HEK293T (cell line): ENCODE measurements at places on chromosomes 1 and 21.
A peak's percentile ranks its signal among the peaks of the same experiment; 100 is the strongest.

GRCh38 chr1:37042506-37042905 lies 8.2 kb upstream of the GRIK3 start:
- no peak for DNase-seq

DNA sequence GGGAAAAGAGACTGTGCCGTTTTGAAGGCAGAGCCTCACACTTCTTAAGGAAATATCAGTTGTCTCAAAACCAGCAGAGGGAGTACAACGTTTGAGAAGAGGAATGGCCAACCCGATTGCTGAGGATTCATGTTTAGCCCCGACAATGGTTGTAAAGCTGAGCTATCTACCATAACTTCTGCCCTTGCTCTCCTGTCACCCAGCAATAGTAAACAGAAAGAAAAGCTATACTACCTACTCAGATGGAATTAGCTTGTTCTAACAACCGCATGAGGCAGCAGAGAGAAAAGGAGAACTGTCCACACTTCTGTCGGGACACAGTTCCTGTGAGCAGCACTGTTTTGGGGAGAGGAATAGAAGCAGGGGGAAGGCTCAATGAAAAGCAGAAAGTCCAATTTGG lies 91.2 kb downstream of the SLC45A1 start:
- DNase-seq: peak; percentile 41

DNA sequence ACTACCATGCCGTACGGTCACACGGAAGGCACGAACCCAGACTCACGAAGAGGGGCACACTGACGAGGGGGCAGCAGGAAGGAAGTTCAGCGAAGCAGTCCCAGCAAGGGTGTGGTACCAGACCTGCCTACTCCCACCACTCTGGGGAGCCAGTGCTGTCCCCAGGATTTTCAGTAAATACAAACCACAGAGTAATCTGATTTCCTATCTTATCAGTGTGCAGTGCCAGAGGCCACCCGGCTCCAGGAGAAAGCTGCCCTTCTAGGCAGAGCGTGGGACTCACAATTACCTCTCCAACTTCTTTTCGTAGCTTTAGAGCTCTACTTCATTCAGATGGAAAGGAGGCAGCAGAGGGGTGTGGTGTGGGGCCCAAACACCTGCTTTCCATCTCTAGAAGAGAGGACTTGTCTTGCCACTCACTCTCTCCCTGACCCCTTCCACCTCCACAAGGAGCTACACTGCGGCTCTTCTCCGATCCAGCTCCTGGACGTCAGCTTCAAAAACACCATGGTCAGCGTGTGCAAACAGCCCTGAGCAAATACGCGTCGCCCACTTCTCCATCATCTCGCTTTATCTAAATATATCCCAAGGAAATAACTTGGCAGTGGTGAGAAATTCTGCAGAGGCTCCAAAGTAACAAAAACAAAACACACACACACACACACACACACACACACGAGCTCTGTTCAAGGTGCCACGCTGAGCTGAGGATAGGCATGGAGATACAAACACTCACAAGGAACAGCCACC lies 98.5 kb downstream of the MRPL37 start:
- no peak for DNase-seq

- DNase-seq: no peak
Observed at GRCh38 chr1:26684763-26685508, 10.9 kb upstream of the ARID1A start.

DNA sequence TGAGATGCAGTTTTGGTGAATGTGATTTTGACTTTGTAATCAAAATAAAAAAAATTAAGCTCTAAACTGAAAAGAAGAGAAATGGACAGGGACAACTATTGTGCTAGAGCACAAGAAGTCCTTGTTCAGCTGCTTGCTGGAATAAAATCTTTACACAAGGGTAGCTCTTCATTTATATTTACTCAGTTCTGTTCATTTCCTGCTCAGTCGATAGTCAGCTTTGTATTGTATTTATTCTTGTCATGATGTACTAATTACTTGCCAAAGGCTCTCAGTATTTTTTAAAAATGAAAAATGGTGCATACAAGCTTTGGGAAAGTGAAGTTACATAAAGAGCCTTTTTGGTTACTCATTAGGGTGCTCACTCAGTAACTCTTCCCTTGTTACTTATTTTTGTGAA lies 17.8 kb downstream of the F5 start:
- DNase-seq: no peak

DNA sequence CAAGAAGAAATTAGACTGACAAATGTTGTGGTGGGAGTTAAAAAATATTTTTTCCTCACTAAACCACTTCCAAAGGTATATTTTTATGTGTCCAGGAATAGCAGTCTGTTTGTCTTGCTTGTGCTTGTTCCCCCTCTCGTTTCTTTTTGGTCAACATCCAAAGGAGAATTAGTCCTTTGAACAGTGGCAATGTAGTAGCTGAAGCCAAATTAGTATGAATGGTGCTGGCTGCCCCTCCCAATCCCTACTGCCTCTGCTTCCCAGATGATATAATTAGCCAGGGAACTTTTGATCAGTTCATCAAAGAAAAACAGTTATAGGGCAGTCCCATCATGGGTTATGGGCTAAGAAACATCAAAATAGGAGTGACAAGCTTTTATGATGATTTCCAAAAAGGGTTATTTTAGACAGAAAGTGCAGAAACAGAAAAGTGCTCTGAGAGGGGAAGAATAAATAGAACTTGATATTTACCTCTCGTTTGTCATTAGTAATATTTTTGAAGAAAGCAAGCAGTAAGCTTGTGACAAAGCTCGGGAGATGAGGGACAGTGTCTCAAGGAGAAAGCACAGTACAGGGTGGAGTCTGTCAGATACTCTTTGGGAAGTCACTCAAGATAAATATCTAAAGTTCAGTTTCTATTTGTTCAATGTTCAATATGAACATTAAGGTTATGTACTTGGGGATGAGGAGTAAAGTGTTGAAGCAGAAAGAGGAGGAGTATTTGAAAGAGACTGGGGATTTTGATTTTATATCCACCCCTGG lies 239.1 kb downstream of the HLX start:
- no peak for DNase-seq

DNA sequence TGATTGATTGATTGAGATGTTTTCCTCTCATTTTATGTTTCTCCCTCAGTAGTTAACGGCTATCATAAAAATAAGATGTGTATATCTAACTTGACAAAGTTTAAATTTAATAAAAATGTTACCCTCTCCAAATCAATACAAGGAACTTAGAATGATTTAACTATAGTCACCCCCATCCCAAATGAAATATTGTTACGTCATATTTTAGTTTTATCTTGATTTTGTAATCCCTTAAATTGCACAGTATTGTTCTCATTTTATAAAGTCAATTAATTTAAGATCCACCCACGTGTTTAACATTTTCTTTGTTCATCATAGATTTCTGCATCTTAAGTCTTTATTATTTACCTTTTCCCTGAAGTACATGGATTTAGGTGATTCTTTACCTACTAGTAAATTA lies 37.2 kb downstream of the COLGALT2 start:
- DNase-seq: no peak

DNA sequence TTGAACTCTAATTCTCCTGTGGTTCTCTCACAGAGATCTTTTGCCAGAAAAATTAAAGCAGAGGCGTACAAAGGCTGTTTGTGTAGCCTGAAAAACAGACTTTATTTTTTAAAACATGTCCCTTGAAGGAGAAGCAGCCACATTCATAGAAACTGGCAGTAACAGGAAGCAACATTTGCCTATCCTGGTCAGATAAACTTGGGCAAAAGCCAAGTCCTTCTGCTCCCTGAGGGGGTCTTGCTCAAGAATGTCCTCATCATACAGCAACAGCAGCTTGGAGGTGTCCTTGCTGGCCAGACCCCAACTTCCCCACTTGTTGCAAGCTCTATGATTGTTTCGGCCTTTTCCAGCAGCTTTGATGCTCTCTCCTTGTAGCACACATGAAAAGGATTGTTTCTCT lies 36.3 kb downstream of the MSTO1 start:
- DNase-seq: no peak

DNA sequence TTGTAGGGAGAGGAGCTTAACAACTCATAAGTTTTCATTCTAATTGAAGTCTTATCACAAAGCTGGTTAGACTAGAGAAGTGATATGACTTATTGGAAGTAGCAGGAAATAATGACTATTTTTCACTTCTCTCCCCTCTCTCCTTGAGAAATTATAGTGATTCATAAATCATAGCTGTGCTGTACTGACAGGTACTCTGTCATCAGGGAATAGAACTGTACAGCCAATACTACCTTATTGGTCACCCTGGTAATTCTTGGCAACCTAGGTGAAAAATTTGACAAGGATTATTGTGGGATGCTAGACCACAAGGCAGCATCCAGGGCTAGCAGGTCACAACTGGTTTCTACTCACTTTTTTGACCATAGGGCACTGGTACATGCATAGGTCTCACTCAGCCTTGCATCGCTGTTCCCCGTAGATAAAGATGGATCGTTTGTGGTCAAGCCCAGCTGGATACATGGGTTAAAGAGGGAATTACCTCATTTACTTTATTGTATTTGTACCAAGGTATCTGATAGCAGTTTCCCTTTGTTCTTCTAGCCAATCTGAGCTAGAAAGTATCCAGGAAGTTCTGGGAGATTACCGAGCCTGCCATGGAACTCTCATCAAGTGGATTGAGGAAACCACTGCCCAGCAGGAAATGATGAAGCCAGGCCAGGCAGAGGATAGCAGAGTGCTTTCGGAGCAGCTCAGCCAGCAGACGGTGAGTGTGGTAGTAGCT lies 113.6 kb downstream of the MACF1 start:
- DNase-seq: no peak

GRCh38 chr1:65459397-65459768 lies 38.9 kb downstream of the LEPR start:
- DNase-seq: peak; percentile 63

GRCh38 chr1:204036882-204037655 lies 35.8 kb upstream of the SOX13 start:
- DNase-seq: no peak

DNA sequence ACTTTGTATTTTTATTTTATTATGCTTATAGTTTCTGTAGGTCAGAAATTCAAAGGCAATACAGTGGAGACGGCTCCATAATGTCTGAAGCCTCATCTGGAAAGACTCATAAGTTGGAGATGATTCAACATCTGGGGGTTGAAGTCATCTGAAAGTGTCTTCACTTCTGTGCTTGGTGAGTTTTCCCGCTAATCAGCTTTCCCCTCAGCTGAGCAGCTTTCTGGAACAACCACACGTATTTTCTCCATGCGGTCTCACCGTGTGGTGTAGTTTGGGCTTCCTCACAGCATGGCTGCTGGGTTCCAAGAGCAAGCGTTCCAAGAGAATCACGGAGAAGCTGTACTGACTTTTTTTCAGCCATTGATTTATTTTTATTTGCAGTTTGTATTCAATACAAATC lies 7.6 kb upstream of the DDI2 start:
- no peak for DNase-seq

- no peak for DNase-seq
Observed at GRCh38 chr1:185570962-185571361, 163.2 kb upstream of the HMCN1 start.

GRCh38 chr1:235329139-235329902 lies 951 bp downstream of the GGPS1 start:
- DNase-seq: peak; percentile 23

- DNase-seq: peak; percentile 39
Observed at GRCh38 chr1:171740987-171741871, 636 bp downstream of the VAMP4 start.

DNA sequence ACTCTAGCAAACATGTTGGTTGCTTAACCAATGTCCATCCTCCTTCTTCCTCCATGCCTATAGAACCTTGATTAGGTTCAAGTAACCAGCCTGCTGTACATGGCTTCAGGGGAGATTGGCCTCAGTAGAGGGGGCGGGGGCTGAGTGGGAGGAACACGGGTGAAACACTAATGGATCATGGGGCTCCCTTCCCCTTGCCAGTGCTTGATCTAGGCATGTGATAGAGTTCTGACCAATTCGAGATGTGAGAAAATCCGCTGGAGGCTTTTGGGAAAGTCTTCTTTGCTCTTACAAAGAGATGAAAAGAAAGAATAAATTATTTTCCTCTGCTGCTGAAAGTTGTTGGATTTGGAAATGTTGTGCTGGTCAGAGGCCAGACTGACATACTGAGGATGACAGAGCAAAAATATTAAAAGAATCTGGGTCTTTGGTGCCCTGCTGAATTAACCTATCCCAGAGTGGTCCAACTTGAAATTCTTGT lies 5.2 kb upstream of the OTUD7B start:
- DNase-seq: no peak

DNA sequence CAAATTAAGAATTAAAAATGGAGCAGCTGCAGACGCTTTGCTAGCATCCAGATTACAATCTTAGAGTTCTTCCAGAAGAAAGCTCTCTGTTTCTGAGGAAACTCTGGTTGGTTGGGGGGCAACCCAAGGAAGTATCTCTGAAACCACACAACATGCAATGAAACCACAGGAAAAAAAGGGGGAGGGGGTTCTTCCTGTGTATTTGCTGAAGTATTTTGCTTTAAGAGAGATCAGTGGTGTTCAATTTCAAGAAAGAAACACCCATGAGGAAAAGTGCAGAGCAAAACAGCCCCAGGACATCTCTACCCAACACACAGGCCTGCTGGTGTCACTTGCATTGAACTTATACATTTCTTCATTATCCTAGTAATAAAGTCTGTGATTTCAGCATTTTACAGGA lies 19.7 kb upstream of the TIAM1 start:
- no peak for DNase-seq

- no peak for DNase-seq
Observed at GRCh38 chr1:18946550-18947381, 9.7 kb downstream of the IFFO2 start.
